ENCODE measurements at places on chromosomes 4 and X.

DNA sequence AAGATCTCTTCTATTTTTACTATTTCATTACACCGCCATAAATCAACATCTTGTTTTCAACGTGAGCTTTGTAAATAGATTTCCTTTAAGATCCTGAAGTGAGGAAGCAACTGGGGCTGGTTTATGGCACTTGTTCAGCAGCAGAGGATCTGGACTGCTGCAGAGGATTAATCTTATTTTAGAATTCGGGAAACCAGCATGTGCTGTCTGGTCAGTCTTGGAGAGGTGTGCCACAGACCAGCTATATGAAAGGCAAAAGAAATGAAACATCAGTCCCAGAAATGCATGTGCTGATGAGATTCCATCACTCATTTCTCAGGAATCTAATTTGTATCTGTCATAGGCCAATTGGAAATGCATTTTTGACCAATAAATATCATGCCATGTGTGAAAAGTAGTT, 23.4 kb downstream of the PRDM8 start:
- DNase-seq: no peak

- no peak for DNase-seq
These were observed 34.6 kb upstream of the PRRG1 start for GRCh38 chrX:37314531-37314930.

DNA sequence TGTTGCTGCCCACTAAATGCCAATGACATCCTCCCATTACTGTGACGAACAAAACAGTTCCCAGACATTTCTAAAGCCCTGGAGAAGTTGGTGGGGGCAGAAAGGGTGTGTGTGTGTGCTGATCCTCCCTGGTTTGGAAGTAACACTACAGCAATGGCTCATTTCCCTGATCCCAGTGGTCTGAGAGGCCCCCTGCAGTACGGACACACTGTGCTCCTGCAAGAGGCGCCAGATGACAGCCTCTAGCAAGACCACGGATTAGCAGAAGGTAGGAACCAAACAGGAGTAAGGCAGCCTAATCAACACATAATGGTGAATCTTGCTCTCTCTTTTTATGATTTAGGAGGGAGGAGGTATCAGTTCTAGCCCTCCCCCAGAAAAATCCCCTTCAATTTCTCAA, 49.6 kb downstream of the CHRDL1 start:
- DNase-seq: no peak

GRCh38 chr4:145066063-145066501, 31.9 kb downstream of the ANAPC10 start:
- no peak for DNase-seq

GRCh38 chr4:119212234-119212963, at the start of gene USP53:
USP53 (plus strand) TSS chr4:119212713; CDS start chr4:119239760, 27,047 bp downstream.
- DNase-seq: peak; percentile 97
